Stimulated activated CD4-positive, alpha-beta T cell treated with anti-CD3 and anti-CD28 coated beads, Interleukin-15, amount 100 ng/mL, for 1 hour (primary cell): ENCODE measurements at places on chromosomes 12 and 14.
A peak's percentile ranks its signal among the peaks of the same experiment; 100 is the strongest.

DNA sequence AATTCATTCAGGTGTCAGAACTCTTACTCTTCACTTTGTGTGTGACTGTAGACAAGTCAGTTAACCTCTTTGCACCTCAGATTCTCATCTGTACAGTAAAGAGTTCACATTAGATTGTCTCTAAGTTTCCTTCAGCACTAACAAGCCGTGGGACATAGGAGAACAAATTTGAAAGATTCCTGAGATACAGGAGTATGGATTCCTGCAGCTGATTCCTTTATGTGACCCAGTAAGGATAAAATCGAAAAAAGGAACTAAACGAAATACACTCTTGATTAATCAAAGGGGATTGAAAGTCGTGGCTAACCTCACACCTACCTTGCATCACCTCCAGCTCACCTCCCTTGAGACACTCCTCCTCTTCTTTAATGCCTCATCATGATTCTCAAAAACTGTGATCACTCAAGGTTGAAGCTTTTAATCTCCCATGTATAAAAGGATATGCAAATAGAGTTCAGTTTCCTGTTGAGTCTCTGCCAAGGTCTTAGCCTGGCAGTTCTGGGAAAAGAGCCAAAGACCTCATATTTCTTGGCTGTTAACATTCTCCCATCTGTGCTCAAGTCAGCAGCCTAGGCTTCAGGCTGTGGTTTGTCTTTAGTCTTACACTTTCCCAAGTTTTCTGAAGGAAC lies 156.6 kb downstream of the DAD1 start:
- no peak for DNase-seq

- DNase-seq, result no peak
Observed at GRCh38 chr12:108333898-108334699, 5.0 kb downstream of the CMKLR1 start.

GRCh38 chr12:57547288-57548012 lies 458 bp upstream of the DCTN2 start:
- no peak for DNase-seq

GRCh38 chr14:31265701-31266398 lies 58.3 kb upstream of the HECTD1 start:
- no peak for DNase-seq

- DNase-seq, result no peak
Observed at GRCh38 chr14:32565256-32565655, 236.2 kb downstream of the AKAP6 start.

- no peak for DNase-seq
Observed at GRCh38 chr14:95504135-95505029, 12.1 kb downstream of the SYNE3 start.

GRCh38 chr14:67004521-67004920 lies 184.7 kb upstream of the GARIN2 start:
- DNase-seq, result no peak

GRCh38 chr12:102426599-102427542 lies 53.5 kb downstream of the IGF1 start:
- DNase-seq, result no peak

- no peak for DNase-seq
Observed at GRCh38 chr12:46908936-46909635, 83.3 kb upstream of the SLC38A4 start.

- no peak for DNase-seq
Observed at GRCh38 chr12:93530358-93530757, 42.1 kb upstream of the SOCS2 start.

- DNase-seq, result no peak
Observed at GRCh38 chr12:9343731-9344130, 135.5 kb upstream of the PZP start.

- DNase-seq, result no peak
Observed at GRCh38 chr12:104142543-104142942, 4.5 kb upstream of the NFYB start.

GRCh38 chr14:58571769-58572472 lies 65.8 kb upstream of the DACT1 start:
- peak; percentile 11 for DNase-seq

DNA sequence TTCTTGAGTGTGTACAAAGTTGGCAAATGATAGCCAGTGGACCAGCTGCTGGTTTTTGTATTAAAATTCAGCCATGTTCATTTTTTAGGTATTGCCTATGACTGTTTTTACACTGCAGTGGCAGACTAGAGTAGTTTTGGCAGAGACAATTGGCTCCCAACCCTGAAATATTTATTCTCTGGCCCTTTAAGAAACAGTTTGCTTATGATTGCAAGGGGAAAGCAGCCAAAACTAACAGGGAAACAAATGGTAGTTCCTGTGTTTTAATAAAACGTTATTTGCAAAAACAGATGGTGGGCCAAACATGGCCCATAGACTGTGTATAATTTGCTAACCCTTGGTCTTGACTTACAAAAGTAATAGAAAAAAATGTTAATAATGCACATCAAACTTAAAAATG lies 110.2 kb downstream of the ALX1 start:
- DNase-seq, result no peak

- DNase-seq, result no peak
Observed at GRCh38 chr12:75508159-75508558, 3.2 kb downstream of the KRR1 start.

DNA sequence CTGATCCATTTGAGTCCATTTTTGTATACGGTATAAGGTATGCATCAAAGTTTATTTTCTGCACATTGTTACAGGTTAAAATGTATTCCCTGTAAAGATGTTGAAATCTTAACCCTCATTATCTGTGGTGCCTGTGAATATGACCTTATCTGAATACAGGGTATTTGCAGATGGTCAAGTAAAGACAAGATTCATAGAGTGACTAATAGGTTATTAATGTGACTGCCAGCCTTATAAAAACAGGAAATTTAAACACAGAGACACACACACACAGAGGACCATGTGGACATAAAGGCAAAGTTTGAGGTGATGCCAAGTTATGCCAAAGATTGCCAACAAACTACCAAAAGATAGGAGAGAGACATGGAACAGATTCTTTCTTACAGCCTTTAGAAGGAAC lies 347.2 kb upstream of the DCN start:
- DNase-seq, result no peak

GRCh38 chr12:8860165-8860961 lies 37.9 kb downstream of the A2ML1 start:
- DNase-seq, result no peak

DNA sequence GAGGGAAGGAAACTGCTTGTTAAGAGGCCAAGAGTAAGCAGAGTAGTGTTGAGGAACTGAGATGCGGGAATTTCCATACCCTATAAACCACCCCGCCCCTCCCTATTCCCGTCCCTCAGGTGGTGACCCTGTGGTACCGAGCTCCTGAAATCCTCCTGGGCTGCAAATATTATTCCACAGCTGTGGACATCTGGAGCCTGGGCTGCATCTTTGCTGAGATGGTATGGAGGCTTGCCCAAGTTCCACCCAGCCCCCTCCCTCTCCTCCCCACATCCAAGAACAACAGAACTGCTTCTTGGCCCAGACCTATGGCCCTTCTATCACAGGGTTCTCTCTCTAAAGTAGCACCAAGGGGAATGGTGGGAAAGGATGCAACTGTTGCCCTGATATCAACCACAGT lies 2.7 kb downstream of the CDK2 start:
- DNase-seq, result no peak

DNA sequence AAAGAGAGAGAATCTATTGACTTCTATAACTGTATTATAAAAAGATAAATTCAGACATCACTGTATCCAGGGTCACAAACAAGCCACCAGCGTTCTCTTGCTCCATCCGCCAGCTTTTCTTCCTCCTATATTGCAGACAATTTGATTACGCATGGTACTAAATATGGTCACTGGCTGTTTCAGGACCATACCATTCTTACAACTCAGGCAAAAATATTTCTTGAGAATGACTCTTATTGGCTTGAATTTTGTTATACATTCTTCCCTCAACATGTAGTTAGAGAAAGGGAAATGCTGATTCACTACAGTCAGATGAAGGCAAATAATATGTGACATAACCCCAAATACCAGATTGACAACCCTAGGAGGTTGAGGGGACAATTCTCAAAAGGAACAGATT lies 101.3 kb downstream of the SLC6A15 start:
- DNase-seq, result no peak

GRCh38 chr12:101186291-101186690 lies 23.7 kb downstream of the SLC5A8 start:
- no peak for DNase-seq

- DNase-seq, result no peak
Observed at GRCh38 chr12:88868050-88868449, 287.8 kb upstream of the KITLG start.

- no peak for DNase-seq
Observed at GRCh38 chr12:55931780-55932550, 1.0 kb downstream of the DGKA start.

DNA sequence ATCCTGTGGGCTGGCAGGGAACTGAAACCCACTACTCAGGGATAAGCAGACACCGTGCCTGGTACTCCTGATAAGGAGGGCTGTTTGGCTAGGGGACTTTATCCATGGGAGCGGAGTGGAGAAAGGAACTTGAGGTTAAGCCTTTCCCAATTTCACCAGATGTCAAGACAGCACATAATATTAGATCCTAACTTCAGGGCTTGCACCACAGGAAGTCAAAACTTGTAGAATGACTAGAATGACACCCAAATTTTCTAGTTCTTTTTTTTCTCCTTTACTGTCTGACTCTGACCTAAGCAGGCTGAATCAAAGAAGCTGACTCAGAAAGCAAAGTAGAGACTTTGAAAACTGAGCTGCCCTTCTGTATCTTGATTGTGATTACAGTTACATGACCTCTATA lies 7.1 kb upstream of the CGRRF1 start:
- DNase-seq, result no peak

- DNase-seq, result no peak
Observed at GRCh38 chr14:26191123-26191522, 406.7 kb downstream of the NOVA1 start.

DNA sequence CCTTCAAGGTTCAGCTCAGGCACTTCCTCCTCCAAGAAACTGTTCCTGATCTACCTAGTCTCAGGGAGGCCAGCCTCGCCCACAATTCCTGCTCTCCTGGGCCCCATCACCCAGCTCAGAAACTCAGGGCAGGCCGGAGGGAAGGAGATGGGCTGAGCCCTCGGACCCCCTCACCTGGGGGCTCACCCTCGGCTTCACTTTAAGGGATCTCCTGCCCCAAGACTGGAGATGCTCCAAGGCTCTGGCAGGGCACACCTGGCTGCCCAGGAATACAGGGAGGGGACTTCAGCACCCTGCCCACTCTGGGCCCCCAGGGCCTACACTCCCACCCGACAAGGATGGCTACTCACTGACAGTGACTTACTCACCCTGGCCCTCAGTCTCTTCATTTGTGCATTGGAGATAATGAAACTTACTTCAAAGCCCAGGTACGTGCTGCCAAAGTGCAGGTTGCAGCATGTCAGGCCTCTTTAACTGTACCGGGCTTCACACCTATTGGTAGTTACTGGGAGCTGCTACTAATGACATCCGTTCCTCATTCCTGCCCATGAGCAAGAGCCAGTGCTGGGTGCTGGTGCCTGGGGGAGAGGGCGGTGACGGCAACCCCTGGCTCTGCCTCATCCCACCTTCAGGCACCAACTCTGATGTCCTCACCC lies 21.0 kb upstream of the PPP1R13B start:
- no peak for DNase-seq

- no peak for DNase-seq
Observed at GRCh38 chr12:124682425-124683151, 115.2 kb upstream of the NCOR2 start.

GRCh38 chr12:14325716-14326343 lies 39.7 kb upstream of the ATF7IP start:
- DNase-seq, result no peak

GRCh38 chr12:6416596-6416995 lies 28.2 kb upstream of the CD27 start:
- no peak for DNase-seq

DNA sequence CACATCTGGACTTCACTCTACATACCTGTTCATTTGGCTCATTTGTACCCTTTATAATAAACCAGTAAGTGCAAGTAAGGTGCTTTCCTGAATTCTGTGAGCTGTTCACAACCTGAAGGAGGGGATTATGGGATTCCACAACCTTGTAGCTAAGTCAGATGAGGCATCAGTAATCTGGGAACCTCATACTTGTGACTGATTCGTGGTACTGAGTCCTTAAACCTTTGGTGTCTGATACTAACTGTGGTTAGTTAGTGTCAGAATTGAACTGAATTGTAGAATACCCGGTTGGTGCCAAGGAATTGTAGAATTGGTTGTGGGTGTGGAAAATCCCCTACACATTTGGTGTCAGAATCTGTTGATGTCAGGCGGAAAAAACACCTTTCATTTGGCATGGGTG lies 83.4 kb downstream of the TMX1 start:
- DNase-seq, result no peak

DNA sequence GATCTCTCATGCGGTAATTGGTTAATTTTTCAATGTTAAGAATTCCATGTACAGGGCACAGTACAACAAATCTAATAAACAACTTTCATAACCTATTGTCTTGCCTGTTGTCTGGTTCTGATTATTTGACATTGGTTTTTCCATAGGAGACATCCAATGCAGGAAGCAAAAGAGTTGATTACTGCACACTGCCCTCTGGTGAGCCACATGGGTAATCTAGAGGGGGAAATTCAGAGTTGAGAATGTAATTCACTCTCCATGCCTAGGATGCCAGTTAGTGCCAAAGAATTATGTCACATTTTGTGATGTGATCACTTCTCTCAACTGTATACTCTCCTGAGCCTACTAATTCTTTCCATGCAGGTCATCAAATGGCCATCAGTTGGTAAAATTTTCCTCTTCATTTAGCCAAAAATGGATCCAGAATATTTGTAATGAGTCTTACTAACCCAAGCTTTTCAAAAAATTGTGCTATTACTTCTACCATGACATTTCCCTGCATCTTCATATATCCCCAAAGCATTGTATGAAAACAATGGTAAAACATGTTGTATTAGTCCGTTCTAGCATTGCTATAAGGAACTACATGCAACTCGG lies 17.7 kb upstream of the CCDC91 start:
- DNase-seq, result no peak
